GM10248 (cell line): ENCODE measurements at places on chromosomes 1 and 21.

GRCh38 chr1:115475901-115476300 is 137.9 kb upstream of the NGF start:
- no peak for DNase-seq

GRCh38 chr1:29459620-29459945 is 223.3 kb downstream of the PTPRU start:
- DNase-seq: no peak

DNA sequence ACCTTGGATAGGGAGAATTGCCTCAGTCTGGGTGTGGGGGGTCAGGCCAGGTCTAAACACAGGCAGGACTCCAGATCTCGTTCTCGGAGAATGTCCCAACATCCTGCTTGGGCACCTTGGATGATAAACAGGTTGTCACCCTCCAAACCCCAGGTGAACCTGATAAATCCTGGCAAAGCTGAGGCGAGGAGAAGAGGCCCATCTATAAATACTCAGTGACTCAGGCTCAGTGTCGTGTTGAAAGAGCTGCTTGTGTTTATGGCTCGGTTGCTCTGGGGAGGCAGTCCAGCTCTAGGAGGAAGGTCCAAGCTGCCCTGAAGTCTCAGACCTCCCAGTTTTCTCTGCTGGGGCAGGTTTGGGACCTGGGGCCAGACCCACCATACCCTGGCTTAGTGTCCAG is 15.8 kb upstream of the TRIM63 start:
- DNase-seq: no peak

DNA sequence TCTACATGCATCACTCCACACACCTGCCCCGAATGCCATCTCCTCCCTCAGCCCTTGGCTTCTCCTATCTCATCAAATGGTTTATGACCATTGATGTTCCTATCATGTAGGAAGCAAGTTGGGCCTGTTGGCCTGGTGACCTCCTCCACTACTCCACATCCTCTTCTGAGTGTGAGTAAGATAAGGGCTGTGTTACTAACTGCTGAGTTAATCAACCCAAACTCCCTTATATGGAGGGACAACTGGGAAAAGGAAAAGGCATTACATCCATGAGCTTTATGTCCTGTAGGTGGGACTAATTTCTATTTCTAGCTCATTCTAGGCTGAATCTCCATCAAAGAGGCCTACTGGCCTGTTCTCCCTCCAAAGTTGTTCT is 57.6 kb downstream of the WLS start:
- no peak for DNase-seq

DNA sequence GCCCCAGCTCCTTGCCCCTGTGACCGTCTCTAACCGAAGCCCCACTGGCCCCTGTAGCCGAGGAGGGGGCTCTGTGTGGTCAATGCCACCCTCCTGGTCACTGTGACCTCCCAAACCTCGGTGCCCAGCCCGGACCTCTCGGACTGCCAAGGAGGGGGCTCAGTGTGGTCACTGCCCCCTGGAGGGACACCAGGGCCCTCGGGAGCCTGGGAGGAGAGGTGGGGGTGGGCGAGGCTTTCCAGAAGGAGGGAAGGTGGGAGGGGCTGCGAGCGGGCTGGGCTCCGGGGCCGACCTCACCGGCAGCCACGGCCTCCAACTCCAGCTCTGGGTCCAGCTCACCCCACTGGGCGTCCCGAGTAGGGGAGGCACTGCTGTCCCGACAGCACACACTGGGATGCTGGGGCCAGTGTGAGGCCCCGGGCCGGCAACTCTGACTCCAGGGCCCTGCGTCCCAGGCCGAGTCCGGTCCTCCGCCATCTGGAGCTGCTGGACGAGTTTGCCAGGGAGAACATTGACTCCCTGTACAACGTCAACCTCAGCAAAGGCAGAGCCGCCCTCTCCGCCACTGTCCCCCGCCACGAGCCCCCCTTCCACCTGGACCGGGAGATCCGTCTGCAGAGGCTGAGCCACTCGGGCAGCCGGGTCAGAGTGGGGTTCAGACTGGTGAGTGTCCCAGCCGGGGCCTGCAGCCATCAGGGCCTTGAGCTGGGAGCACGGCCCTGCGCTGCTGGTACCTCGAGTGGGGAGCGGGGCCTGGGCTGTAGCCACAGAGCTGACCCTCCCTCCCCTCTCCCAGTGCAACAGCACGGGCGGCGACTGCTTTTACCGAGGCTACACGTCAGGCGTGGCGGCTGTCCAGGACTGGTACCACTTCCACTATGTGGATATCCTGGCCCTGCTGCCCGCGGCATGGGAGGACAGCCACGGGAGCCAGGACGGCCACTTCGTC is 6.4 kb downstream of the SCNN1D start:
- no peak for DNase-seq

DNA sequence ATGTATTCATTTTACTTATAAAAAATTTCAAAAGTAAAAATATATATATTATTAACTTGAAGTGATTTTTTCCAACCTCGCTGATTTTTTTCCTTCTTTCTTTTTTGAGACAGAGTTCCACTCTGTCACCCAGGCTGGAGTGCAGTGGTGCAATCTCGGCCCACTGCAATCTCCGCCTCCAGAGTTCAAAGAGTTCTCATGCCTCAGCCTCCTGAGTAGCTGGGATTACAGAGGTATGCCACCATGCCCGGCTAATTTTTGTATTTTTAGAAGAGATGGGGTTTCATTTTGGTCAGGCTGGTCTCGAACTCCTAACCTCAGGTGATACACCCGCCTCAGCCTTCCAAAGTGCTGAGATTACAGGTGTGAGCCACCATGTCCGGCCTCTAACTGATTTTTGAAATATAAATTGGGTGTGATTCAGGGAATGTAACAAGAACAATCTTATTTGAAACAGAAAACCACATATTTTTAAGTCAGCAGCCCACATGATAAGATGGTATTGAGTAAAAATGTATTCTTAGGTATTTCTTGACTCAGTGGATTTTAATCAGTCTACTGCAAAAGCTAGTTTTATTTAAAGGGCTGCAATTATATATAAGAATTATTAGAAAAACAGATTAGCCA is 30.0 kb downstream of the ZBTB8B start:
- DNase-seq: no peak

- DNase-seq: no peak
These were observed 205.9 kb downstream of the DSCAM start for GRCh38 chr21:40641042-40641441.

DNA sequence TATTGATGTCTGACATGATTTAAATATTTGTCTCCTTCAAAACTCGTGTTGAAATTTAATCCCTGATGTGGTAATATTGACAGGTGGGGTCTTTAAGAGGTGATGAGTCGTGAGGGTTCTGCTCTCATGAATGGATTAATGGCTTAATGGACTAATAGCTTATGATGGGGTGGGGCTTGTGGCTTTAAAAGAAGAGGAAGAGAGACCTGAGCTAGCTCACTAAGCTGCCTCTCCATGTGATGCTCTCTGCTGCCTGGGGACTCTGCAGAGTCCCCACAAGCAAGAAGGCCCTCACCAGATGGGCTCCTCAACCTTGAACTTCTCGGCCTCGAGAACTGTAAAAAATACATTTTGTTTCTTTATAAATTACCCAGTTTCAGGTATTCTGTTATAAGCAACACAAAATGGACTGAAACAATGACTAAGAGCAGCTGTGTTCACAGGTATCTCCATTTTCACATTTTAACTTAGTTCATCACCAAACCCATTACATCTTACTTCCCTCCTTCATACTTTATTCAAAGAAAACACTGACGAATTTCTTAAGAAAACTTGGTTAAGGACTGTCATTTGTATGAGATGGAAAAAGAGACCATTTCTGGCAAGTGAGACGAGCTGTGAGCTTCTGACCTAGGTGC is 12.1 kb upstream of the AIM2 start:
- no peak for DNase-seq

DNA sequence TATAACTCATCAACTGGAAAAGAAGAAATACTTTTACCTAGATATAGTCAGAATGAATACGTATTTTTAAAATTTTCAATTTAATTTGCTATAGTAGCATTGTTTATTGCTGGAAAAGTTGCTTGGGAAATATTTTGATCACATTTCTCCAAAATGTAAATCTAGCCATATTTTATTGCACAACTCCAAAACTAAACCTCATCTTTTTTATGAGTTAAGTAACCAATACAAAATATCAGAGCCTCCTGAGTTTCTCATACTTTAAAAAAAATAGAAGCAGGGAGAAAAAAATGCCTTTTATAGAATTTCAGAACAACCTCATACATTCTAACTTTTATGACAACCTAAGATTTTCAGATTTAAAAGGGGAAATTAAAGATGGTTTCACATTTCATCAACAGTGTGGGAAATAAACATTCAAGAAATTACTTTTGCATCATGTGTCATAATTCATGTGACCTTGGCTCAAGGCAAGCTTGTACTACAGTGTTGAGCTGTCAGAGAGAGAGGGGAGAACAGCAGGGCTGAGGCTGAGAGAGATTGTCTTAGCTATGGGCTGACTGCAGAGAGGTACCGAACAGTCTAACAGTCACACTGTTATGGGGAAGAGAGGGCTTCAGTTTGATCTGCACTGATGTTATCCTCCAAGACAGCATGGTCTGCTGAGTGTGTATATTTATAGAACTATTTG is 519.0 kb downstream of the LTN1 start:
- no peak for DNase-seq

- no peak for DNase-seq
These were observed 100.9 kb downstream of the PLPPR5 start for GRCh38 chr1:98903726-98904125.

GRCh38 chr1:175422156-175422555 is 229.6 kb upstream of the KIAA0040 start:
- DNase-seq: no peak

DNA sequence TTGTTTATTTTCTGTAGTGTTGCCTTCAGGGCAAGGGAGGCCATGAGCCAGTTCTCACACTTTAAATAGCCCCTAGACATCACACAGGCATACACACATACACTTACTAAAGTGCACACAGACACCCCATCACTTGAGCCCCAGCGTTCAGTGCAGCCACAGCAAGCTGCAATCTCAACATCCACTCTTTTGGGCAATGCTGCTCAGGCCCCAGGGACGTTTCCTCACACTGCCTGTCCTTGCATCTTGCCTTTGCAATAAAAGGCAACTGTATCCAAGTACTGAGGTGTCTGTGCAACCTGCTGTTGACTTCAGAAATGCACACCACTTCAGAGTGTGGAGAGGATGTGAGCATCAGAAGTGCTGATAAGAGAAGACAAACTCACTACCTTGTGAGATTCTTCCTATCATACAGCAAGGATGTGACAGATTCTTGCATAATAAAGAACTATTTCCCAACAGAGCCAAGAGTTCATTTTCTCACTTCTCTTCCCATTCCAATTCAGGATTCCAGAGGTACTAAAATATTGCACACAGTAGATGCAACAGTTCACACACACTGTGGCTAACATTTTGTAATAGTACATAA is 36.2 kb downstream of the IRF2BP2 start:
- no peak for DNase-seq
